SK-N-DZ (cell line): ENCODE measurements at places on chromosomes 12 and 14.

GRCh38 chr12:45303945-45304344 is 88.0 kb downstream of the ANO6 start:
- DNase-seq = no peak

GRCh38 chr14:53824061-53824460 is 132.6 kb downstream of the BMP4 start:
- no peak for DNase-seq

- DNase-seq = no peak
Measured at GRCh38 chr12:104710940-104711689, 247.0 kb downstream of the SLC41A2 start.

DNA sequence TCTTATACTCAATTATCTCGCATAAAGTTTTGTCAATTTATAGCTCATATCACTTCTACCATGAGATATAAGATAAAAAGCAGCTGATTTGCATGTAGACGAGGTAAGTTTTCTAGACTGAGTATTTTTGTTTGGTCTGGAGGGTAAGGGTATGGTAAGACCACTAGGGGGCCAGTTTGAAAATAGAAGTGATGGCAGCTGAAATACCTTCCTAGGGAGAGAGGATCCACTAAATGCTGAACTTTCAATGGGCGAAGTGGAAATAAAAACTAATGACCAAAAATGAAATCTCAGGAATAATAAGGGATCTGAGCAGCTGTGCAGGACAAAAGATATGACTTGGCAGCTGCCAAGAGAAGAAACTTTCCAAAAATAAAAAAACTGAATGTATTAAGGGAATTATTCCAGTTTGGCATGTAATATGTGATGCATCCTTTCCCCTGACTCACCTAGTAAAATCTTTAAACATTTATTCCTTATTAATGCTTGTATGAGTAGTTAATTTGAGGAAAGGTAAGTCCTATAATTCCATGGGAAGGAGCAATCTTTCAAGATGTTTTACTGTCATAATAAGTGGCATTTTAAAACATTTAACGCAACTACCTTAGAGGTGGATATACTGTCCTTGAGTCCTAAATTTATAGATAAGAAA is 754.5 kb downstream of the C12orf50 start:
- DNase-seq = peak; percentile 37

DNA sequence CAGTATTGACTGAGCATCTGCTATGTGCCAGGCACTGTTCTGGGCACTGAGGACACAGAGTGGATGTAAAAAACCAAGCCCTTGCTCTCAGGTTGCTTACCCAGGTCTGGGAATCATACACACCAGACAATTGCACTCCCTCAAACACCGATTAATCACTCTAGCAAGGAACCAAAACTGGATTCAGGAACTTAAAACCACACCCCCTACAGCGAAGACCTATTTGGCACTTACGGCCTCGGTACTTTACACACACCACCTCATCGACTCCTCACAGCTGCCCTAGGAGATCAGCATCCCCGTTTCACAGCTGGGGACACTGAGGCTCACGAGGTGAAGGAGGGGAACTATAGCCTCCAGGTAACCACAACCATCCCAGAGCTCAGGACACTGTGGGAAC is 1.6 kb downstream of the GLTP start:
- no peak for DNase-seq

- DNase-seq = peak; percentile 61
Measured at GRCh38 chr14:70073924-70074566, 114.7 kb downstream of the SLC8A3 start.

DNA sequence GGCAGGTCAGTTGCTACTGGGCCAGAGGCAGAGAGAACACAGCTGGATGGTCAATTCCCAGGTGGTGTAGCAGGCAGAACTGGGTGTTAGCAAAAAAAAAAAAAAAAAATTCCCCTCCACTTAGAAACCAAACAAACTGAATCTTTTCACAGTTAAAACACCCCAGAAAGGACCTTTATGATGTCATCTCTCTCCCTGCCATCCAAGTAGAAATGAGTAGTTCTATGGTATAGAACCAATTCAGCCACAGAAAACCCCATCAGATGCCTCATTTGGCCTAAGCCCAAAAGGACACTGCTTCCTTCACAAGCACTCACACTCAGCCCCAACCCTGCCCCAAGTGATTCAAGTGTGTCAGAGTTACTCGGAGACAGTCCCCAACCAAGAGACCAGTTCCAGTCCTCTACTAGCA is 230.8 kb downstream of the DPF3 start:
- DNase-seq = no peak

DNA sequence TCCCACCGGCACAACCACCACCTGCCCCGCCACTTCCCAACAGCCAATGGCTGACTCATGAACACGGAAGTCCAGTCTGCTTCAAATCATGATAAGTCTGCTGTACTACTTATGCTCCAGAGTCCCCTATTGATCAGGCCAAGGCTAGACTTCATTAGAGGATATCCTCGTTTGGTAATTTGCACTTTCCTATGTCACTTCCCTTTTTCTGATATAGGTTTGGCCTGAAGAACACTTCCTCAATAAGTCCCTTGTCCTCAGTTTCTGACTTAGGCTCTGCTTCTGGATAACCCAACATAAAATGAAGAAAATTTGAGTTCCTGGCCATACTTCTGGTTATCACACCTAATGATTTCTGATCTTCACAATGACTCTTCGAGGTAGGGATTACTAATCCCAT is 45.3 kb downstream of the IFNG-AS1 start:
- DNase-seq = no peak

- DNase-seq = no peak
Measured at GRCh38 chr14:68208626-68209317, 389.2 kb downstream of the RAD51B start.

- peak; percentile 79 for DNase-seq
Measured at GRCh38 chr12:49121047-49121696, 10.0 kb downstream of the TUBA1B start.

DNA sequence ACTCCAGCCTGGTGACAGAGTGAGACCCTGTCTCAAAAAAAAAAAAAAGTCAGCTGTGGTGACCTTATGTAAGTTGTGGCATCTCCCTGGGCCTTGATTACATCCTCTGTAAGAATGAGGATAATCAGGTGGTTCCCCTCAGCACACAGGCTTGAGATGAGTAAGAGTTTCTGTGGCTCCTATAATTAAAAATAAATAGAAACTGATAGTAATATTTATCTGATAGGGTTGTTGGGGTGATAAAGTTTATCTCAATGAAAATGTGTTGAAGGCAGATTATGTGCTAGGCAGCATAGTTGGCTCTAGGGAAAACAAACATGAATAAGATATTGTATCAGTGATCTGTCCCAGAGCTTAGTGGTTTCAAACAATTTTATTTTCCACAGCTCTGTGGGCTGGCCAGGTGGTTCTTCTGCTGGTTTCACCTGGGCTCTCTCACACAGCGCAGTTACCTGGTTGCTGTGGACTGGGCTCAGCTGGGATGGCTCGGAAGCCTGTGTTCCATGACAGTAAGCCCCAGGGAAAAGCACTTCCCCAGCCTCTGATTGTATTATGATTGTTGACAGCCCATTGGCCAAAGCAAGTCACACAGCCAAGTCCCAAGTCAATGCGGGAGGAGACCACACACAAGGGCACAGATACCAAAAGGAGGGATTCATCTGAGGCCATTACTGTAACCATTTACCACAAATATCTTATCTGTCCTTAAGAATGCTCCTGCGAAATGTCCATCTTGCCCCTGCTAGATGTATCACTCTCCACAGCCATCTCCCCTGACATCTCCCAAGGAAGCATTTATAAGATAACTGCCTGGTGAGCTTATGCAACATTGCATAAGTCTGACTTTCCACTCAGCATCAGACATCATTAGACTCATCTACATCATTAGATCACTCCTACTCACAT is 151.7 kb downstream of the NUAK1 start:
- no peak for DNase-seq

DNA sequence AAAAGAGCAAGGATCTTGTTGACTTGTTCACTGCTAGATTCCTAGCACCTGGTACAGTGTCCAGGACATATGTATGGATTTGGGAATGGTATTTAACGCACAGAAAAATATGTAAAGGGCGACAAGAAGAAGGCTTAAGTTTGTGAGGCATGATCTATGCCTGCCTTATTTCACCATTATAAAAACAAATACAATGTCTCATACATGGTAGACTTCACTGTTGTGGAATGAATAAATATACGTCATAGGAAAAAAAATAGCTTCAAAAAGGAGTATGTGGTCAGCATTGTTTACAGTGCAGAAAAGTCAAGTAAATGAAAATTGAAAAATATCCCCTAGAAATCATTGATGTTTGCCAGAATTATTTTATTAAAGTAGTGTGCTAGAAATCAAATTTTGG is 30.0 kb downstream of the HCFC2 start:
- DNase-seq = no peak

GRCh38 chr14:93939304-93940229 is 12.4 kb downstream of the FAM181A start:
- DNase-seq = peak; percentile 59

GRCh38 chr12:12379831-12380730 is 23.2 kb downstream of the BORCS5 start:
- no peak for DNase-seq
